ENCODE measurements at places on chromosomes 2 and 18.

DNA sequence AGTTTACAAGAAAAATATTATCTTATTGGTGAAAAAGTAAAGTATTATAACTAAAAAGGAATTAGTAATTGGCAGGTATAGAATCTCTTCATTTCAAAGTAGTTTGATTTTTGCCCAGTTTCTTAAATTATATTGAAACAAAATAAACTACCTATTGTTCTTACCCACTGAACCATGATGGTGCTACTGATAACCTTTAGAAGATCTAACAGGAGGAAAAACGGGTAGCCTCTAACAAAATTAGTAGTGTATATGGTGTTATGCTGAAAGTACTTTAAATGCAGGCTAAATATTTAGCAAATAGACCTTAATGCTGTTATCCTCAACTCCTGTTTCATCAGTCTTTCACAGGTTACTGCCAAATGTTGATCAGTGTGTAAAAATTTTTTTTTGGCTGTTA is 19.1 kb downstream of the MRPS9 start:
- no peak for DNase-seq

DNA sequence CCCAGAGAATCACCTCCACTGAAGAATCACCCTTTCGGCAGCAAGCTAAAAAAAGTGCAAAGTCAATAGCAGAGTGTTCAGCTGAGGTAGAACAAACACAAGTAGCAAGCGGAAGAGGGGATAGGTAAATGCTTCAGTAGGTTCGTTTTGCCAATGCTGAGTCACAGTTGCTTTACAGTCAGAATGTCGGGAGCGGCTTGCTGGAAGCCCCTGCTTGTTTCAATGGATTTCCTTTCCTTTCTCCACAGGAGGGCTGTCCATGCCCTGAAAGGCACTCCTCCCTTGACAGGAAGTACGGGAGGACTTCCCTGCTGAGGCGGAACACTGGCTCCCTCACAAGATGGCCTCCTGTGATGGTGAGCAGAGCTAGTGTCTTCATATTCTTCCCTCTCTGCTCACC is 146.2 kb upstream of the LYPD1 start:
- DNase-seq: no peak

- no peak for DNase-seq
Observed at GRCh38 chr2:135586148-135586547, 54.9 kb downstream of the R3HDM1 start.

GRCh38 chr2:115427436-115427835 is 985.0 kb downstream of the DPP10 start:
- no peak for DNase-seq

DNA sequence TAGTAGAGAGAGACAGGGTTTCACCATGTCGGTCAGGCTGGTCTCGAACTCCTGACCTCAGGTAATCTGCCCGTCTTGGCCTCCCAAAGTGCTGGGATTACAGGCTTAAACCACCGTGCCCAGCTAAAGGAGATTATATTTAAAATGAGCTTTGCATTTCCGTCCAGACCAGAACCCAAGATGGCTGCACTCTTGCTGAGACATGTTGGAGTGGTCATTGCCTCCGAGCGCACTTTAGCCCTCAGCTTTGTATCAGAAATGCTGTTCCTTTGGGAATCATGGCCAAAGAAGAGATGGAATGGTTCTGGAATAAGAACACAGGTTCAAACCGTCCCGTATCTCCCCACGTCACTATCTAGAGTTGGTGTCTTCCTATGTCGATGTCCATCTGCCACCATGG is 3.4 kb downstream of the UBXN2A start:
- no peak for DNase-seq

- no peak for DNase-seq
Observed at GRCh38 chr2:156333274-156333950, 891 bp upstream of the NR4A2 start.

DNA sequence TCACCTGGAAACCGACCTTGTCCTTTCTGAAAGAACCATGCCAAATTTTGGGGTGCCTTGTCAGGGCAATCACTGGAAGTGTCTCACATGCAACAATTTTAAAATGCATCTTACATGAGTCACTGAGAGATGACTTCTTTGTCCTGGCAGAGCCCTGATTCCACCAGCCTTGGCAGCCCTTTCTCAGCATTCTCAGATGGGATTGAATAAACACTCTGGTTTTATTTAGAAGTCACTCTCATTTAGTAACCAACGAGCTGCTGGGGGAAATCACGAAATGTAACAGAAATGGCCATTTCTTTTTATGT is 3.8 kb upstream of the ATP8B1 start:
- DNase-seq: no peak

GRCh38 chr2:188798159-188798558 is 176.0 kb upstream of the COL3A1 start:
- DNase-seq: no peak

- DNase-seq: no peak
Observed at GRCh38 chr18:11304928-11305327, 155.6 kb upstream of the PIEZO2 start.

GRCh38 chr18:64294967-64295366 is 146.1 kb upstream of the LINC00305 start:
- DNase-seq: no peak

DNA sequence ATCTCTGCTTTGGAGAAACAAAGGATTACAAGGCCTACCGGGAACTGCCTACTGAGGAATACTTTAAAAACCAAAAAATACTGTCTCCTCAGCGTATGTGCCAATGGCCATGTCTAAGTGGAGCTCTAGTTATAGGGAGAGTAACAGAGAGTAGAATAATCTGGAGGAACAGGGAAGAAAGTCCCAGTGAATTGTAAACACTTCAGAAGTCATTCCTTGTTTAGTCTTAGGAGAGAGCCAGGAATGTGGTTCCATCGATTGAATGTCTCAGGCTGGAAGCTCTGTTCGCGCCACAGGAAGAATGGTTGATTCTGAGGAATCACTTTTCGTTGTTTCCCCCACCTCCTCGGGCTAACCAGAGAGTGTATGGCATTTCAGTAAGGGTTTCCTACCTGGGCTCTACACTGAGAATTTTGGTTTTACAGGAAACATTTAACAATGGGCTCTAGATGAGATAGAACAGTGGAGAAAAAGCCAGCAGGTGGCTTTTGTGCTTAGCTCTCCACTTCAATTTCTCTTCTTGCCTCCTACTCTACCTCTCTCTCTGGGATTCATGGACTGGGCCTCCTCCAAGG is 88.7 kb downstream of the ACVR1 start:
- DNase-seq: no peak

GRCh38 chr2:62150597-62151305 is 45.2 kb upstream of the B3GNT2 start:
- no peak for DNase-seq

DNA sequence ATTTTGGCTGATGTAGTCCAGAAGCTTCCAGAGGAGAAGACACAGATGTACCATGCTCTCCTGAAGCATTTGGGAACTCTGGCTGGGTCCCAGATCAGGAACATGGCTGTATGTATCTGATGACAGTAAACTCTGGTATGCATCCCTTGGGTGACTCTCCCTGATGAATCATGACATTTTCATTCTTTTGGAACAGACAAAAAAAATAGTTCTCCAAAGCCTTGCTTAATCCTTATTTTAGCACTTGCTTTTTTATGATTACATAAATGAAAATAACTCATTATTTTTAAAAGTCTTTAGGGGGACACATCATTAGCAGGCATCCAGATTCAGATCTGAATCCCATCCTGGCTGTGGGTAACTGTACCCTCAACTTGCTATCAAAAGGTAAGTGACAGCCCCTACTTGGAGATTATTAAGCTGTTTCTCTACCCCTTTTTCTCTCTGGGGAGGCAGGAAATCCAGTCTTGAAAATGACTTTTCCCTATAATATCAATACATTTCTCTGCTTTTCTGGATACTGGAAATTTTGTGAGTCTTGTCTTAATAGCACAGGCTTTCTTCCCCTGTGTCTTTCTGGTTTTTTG is 23.3 kb downstream of the AOX1 start:
- DNase-seq: no peak
